ENCODE measurements at places on chromosomes 5 and 9.
A peak's percentile ranks its signal among the peaks of the same experiment; 100 is the strongest.

DNA sequence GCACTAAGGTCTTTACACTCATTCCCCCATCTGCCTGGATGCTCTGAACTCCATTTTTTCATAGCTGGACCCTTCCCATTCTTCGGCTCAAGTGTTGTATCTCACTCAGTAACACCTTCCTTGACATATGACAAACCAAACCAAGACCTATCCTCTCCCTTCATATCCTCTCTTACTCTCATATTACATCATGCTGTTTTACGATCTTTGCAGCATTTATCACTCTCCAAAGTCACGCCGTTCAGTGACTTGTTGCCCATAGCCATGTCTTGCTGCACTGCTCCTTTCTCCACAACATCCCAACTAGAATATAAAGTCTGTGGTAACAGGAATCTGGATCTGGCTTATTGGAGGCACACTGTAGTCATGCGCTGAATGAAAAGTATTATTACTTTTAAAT, 923.6 kb upstream of the DMAC1 start:
- DNase-seq: no peak

DNA sequence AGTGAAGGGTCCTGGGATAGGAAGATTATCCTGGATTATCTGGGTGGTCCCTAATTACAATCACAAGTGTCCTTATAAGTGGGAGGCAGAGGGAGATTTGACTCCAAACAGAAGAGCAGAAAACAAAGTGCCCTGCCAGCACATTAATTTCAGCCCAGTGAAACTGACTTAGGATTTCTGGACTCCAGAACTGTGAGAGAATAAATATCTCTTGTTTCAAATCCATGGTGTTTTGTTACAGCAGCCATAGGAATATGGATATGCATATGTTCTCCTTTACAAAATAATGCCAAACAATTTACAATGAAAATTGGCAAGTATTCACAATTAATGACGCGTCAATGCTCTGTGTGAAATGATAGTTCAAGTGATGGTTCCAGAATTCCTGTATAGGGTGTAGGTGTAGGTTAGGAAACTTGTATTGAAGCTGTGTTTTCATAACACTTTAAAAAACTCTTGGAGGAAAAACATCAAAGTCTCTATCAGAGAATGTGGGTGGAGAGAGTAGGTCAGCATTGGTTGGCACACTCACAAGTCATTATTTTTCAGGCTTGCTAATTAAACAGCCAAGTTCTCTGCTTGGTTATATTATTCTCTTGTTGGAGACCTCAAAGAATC, 19.9 kb upstream of the PLPP1 start:
- DNase-seq: no peak

DNA sequence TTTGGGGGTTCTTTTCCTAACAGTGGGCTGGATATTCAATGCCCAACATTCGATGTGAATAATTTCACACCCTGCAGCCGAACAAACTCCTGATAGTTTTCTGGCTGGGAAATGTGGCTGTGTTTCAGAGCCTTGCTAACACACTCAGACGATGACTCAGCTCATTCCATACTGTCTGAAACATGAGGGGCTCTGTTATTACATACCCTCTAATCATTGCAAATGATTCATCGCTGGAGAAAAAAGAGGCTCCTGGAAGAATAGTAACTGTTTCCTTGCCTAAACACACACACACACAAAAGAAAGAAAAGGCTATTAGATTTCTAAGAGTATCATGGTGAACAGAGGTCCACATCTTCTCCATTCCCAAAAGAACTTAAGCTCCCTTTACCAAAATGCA, 75.8 kb downstream of the OXCT1 start:
- no peak for DNase-seq

DNA sequence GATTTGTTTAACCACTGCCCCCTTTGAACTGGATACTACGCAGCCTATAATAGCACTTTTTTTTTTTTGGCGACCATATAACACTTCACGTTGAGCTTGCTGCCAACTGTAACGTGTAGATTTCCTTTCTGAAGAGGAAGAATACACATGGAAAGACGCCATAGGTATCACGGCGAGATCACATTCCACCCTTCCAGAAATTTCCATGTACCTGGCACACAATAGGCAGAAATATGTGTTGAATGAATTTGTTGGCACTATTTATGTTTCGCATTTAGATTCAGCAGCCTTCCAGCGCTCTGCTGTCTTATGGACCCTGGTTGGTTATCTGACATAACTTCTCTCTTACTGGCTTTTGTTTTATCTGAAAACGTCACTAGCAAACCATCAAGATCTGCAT, 250.3 kb downstream of the SLIT3 start:
- no peak for DNase-seq

- DNase-seq: no peak
Measured at GRCh38 chr9:16482764-16483163, 387.7 kb downstream of the BNC2 start.

- peak; percentile 93 for DNase-seq
Measured at GRCh38 chr5:174419540-174420132, 304.7 kb upstream of the MSX2 start.

GRCh38 chr5:106882035-106882434, 788.7 kb downstream of the EFNA5 start:
- no peak for DNase-seq

- no peak for DNase-seq
Measured at GRCh38 chr5:177472460-177473442, 683 bp downstream of the DBN1 start.

DNA sequence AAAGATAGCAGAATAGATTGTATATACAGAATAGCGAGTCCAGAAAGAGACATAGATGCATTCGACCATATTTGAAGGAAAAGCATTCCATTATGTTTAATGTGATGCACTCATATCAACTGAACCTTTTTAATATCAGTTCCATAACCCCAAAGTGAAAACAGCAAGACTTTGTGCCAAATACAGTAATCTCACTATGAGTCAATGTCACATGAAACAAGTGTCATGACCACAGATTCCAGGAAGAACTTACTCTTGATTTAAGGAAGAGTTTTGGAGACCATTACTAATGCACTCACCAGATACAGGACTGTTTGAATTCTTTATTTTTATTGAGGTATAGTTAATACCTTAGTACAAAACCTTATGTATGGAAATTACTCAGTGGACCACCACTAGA, 220.5 kb downstream of the SH3GL2 start:
- no peak for DNase-seq

GRCh38 chr5:149030838-149031397, 31.9 kb downstream of the SH3TC2 start:
- DNase-seq: no peak

GRCh38 chr9:137449931-137450538, 8.9 kb upstream of the ENTPD8 start:
- DNase-seq: no peak

DNA sequence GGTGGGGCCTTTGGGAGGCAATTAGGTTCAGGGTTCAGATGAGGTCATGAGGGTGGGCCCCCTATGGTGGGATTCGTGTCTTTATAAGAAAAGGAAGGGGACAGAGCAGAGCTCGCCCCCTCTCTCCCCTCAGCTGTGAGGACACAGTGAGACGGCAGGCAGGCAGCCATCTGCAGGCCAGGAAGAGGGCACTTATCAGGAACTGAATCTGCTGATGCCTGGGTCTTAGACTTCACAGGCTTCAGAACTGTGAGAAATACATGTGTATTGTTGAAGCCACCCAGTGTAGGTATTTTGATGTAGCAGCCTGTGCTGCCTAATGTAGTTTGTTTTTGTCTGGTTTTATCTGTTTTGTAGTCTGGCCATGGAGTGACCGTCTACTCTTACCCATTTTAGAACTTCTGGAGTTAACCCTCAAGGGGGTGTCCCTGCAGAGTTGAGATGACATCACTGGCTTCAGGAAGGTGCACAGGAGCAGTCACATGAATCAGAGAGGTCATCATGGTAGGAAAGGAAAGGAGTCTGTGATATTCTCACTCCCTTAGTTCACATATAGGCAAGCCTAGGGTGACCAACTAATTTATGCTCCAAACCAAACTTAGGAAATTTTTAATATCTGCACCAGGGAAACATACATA, 71.0 kb downstream of the LRRC70 start:
- no peak for DNase-seq

DNA sequence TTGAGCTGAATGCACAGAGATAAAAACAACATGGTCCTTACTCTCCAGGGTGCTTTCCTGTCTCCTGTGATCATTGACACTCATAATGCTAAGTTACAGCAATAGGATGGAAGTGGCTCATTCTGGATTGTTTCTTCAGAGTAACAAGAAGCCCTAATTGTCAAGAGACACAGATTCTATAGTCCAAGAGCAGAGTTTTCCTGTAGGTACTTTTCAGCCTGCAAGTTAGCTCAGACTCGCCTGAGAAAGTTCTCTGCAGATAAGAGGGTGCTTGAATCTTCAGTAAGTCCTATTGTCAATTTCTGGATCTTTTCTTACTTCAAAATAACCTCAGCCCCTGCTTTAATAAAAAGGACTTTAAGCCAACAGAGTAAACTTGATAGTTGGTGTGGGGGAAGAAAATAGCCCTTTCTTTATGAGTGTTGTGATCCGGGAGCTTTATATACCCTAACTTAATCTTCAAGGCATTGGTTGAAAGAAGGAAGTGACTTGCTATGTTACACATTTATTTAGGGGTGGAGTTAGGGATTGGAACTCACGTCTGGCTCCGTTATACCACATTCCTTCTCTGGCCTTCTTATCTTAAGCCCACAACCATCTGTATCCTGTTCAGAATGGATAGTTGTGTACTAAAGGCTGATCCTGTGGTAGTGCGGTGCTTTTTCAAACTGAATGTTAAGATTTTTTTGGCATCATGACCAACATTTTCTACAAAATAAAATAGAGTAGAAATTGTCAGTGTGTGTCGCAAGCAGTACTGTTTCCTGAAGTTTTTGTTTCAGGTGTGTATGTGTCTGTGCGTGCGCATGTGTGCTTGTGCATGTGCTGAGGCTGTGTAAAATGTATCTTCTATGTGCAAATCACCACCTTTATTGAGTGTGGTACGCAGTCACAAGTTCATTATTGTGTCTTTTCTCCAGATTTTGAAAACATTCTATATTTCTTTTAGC, 173.9 kb downstream of the WDR70 start:
- no peak for DNase-seq

- DNase-seq: no peak
Measured at GRCh38 chr5:98794414-98795080, 21.1 kb downstream of the RGMB start.

GRCh38 chr5:9409413-9409960, 136.4 kb downstream of the SEMA5A start:
- DNase-seq: no peak

DNA sequence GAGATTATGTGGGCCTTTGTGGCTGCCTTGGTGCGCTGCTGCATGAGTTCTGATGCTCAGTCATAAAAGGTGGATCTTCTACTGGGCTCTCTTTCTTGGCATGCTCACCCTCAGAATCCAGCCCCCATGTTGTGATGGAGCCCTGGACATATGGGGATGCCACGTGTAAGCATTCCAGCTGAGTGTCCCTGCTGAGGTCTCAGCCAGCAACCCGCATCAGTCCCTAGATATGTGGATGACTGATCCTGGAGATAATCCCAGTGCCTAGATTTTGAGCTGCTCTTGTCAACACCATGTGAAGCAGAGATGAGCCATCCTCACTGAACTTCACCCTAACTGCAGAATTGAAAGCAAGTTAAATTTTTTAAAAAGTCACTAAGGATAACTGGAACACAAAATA, 390.1 kb downstream of the DMRT2 start:
- DNase-seq: no peak

Data from breast epithelium (tissue), 4 donors.